ENCODE measurements at places on chromosomes 5 and 9.

DNA sequence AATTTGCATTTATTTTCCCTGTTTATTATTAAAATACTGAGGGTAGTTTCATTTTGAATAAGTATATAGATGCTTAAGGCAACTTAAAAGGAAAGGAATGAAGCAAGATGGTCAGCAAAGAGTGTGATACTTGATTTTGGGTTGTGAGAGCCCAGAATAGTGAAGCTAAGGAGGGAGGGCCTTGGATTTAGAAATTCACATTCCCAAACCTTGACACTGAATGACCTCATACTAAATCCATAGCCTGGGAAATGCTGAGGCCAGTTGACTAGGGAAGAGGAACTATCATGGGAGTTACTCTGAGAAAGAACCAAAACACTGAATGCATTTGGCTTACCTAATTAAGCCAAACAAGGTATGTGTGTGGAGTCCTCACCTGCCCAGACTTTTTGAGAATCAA, 292.5 kb downstream of the SPATA31D1 start:
- DNase-seq, result no peak

DNA sequence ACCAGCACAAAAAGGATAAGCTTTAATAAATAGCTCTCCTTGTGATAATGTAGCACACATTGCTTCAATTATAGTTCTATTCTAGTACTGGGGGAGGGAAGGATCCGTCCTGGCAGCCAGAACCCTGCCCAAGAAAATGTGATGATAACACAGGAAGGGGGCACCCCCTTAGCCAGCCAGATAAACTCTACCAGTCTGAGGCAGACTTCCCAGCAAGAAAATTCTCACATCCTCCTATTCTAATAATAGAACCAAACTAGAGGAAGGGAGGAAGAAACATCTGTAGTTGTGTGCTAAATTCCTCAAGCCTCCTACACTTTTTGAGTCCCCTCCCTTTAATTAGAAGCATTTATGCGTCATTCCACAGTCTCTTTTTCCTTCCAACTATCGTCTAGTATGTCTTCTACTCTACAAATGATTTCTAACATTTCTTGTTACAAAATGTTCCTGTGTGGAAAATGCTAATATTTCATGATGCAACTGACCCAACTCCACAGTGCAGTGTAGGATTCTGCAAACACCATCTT, 261.0 kb downstream of the SEMA5A start:
- no peak for DNase-seq

GRCh38 chr9:115039516-115040120, 78.3 kb downstream of the TNC start:
- DNase-seq, result no peak

DNA sequence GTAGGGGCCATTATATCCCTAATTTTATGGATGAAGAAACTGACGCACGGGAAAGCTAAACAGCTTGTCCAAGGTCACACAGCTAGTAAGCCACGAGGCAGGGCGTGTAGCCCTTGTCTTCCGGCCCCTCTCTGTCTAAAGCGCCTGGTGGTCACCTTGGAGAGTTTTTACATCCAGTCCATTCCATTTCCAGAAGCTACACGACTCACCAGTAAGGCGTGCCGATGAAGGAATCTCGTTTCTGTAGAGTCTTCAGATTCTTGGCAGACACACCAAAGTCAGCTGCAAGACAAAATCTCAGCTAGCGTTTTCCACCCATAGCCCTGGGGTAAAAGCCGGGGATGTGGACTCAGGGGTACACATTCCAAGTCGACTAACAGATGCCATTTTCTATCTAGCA, 80.5 kb downstream of the STK10 start:
- DNase-seq, result no peak

- DNase-seq, result no peak
These were observed 237.6 kb upstream of the CCNH start for GRCh38 chr5:87650284-87650683.

GRCh38 chr5:83474991-83475390, 3.4 kb downstream of the VCAN start:
- DNase-seq, result no peak

GRCh38 chr9:14313951-14314423, at the start of gene NFIB:
NFIB (minus strand) TSS chr9:14314141; CDS start chr9:14313511, 630 bp downstream.
- peak; percentile 9 for DNase-seq

- DNase-seq, result no peak
These were observed 100.4 kb downstream of the FAM114A2 start for GRCh38 chr5:153938191-153938842.

GRCh38 chr5:157599565-157599964, 24.0 kb upstream of the ADAM19 start:
- DNase-seq, result no peak

GRCh38 chr9:114396558-114397218, 8.9 kb upstream of the AKNA start:
- DNase-seq, result no peak

DNA sequence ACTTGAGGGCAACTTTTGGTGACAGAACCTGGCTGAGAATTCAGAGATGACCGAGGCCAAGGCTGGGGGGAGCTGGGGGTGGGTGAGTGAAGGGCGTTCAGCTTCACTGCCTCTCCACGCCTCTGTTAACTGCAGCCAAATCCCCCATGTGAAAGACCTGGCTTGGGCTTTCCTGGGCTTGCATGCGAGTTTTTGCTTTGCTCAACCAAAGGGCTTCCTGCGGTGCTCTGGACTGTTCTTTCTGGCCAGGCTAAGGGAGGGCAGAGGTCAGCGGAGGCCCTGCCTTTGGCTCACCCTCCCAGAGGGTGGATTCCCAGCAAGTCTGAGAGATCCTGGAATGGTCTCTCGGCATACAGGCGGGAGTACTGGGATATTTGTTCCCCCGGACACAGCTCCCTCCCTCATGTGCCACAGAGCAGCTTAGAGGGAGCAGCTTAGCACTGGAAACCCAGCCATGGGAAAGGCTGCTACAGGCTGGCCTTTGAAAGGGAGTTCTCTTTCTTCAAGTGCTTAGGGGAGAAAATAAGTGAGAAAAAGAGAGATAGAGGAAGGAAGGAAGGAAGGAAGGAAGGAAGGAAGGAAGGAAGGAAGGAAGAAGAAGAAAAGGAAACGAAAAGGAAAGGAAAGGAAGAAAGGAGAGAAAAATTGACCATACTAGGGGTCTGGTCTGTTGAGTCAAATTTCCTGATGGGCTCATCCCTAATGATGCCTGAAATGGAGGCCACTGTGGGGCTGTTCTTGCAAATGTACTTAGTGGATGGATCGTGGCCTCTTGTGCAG, 158.8 kb downstream of the FGF18 start:
- no peak for DNase-seq

GRCh38 chr9:6899274-6899673, 141.5 kb downstream of the KDM4C start:
- DNase-seq, result no peak

DNA sequence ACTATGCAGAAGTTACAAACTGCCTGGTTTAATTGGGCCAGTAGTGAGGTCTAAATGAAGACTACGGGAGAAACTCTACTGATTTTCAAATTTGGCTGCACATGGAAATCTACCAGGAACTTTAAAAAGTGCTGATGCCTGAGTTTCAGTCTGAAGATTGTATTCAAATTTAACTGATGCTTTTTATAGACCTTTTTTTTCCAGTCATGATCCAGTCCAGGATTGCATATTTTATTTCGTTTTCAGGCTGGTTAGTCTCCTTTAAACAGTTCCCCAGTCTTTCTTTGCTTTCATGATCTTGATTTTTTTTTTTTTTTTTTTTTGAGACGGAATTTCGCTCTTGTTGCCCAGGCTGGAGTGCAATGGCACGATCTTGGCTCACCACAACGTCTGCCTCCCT, 23.7 kb upstream of the SPZ1 start:
- no peak for DNase-seq

GRCh38 chr5:159817262-159818029, 98.8 kb upstream of the ADRA1B start:
- DNase-seq, result no peak

GRCh38 chr9:126934441-126934840, 19.9 kb downstream of the RALGPS1 start:
- DNase-seq, result no peak

DNA sequence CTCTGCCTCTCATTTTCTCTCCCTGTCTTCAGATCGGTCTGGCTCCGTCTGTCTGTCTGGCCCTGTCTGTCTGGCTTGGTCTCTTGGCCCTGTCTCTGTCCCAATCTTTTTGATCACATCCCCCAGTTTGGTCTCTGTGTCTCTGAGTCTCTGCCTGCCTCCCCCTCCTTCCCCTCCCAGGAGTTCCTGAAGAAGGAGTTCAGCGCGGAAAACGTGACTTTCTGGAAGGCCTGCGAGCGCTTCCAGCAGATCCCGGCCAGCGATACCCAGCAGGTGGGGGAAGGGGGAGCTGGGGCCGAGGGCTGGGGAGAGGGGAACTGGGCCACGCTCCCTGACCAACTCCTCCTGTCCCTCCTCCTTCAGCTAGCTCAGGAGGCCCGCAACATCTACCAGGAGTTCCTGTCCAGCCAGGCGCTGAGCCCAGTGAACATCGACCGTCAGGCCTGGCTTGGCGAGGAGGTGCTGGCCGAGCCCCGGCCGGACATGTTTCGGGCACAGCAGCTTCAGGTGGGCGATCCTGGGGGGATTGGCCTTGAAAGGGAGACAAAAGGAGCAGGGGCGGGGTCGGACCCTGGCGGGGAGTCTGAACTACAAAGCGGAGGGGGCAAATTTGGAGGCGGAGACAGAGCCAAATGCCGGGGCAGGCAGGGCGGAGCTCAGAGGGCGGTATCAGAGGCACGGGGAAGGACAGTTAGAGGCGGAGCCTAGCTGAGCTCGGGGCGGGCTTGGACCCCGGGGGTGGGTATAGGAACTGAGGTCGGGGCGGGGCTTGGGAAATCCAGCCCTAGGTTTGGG, 9.0 kb downstream of the RGS14 start:
- no peak for DNase-seq

- DNase-seq, result no peak
These were observed 60.8 kb downstream of the WNK2 start for GRCh38 chr9:93244510-93245436.

DNA sequence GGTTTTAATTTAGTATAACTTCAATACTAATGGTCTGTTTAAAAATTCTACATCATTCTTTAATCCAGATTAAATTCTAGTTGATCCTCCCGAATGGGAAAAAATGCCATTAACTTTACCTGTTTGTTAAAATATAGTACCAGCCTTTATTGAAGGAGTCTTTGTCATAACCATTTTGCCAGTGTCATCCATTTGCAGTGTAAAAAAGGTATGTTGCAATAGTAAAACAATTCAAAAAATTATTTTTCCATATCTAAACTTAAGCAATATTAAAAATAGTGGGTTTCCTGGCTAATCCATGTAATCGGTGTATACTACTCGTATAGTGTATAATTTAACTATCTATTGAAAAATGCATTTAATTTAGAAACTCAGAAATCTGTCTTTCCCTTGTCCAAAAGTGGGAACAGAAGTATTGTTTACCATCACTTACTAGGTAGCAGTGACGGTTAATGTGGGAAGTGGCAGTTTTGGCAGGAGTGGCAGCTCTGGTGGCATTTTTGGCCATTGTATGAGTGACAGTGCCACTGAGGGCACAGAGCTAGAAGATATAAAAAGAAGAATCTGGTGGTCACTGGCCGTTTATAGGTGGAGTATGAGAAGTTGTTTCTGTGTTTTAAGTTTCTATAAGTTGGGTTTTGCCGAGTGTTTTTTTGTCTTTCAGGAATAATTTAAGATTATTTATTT, 1.9 kb downstream of the AP3S1 start:
- no peak for DNase-seq

DNA sequence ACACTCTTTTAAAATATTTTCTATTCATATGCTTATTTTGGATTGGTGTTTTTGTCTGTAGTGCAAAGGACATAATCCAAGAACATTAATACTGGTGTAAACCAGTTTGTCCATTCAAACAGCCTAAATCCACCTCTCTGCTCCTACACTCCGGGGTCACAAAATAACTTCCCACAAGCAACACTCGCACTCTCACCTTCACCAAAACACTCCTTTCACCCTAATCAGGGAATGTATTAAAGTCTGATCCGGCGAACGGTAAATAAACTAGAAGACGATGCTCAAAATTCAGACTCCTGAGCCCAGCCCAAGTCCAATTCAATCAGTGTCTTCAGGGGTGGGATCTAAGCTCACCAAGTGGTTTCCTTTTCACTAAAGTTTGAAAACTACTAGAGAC, 649 bp downstream of the AP3B1 start:
- DNase-seq, result no peak

All from activated naive CD4-positive, alpha-beta T cell treated with anti-CD3 and anti-CD28 coated beads for 36 hours (primary cell).